Activated CD4-positive, alpha-beta T cell treated with anti-CD3 and anti-CD28 coated beads for 4 hours (primary cell): ENCODE measurements at places on chromosomes 7 and 10.

- DNase-seq = no peak
Measured at GRCh38 chr7:89232-90019, 102.9 kb upstream of the FAM20C start.

- peak; percentile 72 for DNase-seq
Measured at GRCh38 chr10:73771722-73772280, 10.0 kb upstream of the CHCHD1 start.

GRCh38 chr10:21329995-21330627 lies 195.4 kb downstream of the SKIDA1 start:
- DNase-seq = no peak

DNA sequence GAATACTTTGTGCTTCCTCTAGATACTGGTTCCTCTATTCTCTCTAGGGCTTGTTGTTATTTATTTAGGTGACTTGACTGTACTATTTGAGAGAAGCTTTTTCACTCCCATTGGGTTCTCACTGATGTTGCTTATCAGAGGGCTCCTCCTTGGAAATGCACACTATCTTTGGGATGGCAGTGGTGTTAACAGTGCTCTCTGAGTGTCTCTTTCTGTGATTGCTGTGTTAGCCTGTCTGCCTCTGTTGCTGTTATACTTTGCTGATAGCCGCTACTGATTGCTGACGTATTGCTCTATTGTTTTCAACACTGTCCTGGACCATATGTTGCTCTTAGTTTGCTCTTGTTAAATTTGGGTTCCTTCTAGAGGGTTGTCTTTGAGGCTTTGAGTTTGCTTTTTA lies 34.7 kb downstream of the ZNF33A start:
- DNase-seq = no peak

- DNase-seq = no peak
Measured at GRCh38 chr7:23062452-23062851, 43.1 kb upstream of the KLHL7 start.

GRCh38 chr10:8272794-8273425 lies 218.4 kb downstream of the GATA3 start:
- no peak for DNase-seq

DNA sequence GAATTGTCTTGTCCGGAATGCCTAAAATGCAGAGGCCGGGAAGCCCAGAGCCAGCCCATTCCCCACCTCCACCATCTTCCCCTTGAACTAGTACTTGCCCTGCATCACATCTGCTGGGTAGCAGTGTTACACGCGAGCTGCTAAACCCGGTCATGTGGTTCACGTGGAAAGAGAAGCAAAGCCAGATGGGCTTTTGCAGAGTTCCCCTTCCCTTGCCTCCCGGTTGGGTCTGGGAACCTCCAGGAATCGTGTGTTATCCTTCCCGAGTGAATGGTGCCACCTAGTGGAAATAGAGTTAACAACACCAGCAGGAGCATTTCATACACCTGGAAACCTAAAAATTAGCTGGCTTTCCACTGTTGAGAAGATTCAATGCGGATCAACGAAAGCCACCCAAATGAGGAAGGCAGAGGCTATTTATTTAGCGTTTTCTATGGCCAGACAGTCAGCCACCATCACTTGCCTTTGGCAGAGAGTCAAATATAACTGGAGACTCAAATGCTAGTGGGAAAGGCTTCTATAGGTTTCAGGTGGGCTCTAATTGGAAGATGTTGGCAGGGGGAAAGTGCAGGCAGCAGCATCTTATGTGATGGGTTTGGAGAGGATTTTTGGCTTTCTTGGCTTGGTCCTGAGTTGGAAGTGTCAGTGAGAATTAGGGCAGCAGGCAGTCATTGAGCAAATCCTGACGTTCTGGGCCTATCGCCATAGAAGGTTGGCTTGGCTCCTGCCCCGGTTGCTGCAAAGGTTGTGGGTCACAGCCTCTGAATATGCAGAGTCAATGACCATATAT lies 12.9 kb upstream of the DENND2A start:
- peak; percentile 27 for DNase-seq

DNA sequence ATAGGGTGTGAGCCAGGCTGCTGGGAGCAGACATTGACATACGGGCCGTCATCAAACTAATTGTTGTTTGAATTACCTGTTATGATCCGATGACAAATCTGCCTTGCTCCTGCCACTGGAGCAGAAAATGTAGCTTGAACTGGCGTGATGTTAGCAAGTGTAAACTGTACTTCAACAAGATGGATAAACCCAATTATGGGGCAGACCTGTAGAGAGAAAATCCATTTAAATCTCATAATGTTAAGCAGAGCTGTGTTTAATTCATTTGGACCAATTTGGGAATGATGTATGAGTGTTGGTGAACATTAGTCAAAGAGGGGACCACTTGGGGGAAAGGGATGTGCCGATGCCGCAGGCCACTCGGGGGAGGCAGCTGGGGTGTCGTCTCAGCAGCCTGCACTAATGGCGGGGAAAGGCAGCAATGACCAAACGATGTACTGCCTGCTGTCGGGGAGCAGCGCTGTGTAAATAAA lies 27.4 kb downstream of the TCF7L2 start:
- DNase-seq = no peak

- DNase-seq = no peak
Measured at GRCh38 chr7:15915686-15916293, 229.3 kb upstream of the MEOX2 start.

DNA sequence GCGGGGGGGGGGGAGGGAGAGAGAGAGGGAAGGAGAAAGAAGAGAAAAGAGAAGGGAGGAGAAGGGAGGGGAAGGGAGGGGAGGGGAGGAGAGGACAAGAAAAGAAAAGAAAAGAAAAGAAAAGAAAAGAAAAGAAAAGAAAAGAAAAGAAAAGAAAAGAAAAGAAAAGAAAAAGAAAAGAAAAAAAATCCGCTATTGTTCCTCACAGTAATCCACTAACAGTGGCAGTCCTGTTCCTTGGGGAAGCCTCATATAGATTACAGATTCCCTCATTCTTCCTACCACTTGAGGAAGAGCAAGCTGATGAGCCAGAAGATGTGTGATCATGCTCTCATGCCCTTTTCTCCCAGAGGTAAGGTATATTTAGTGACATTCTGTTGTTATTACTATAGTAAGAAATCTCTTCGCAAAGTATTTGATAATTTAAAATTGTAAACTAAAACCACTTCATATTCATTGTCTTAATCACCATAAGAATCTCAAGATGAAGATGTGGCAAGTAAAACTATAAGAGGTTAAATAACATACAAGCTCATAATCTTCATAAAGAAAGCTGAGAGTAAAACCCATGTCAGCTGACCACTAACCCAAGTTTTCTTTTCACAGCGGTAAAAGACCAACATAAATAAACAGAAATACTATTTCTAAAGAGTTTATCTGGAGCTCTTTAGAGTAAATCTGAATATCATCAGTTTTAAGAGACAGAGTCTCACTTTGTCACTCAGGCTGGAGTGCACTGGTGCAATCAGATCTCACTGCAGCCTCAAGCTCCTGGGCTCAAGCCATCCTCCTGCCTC lies 128.1 kb downstream of the JMJD1C start:
- no peak for DNase-seq

DNA sequence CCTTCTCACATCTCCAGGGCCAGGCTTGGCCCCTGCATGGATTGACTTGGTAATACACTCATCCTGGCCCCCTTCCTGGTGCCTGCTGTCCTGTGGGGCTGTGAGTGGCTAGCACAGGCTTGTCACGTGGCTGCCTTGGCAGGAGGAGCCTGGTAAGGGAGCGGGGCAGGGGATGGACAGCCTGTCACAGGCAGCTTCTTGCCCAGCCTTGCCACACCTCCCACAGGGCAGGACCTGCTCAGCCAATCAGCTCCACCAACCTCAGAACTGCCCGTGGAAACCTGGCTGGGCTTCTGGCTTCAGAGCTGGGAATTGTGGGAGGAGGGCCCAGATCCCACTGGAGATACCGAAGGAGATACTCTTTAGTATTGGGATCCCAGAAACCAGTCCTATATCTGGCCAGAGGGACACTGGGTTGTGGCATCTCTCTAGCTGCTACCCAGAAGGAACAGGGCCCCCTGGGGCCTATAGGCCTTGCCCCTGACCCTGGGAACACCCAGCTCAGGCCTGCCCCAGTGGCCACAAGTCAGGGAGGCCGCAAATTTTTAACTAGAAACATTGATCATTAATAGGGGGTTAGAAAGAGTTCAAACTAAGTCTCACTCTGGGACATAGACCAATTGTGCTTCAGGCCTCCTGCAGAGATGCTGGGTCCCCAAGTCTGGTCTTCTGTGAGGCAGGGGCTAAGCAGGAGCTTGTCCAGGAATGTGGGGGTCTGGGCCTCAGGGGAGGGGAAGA lies at the start of gene HOGA1:
Gene HOGA1 (plus strand): TSS at position 330 of the 738 bp plus-strand sequence. CDS start 315 bp downstream, at position 645.
- no peak for DNase-seq

- DNase-seq = no peak
Measured at GRCh38 chr10:3464760-3465405, 292.3 kb upstream of the PITRM1 start.

GRCh38 chr7:91826377-91826776 lies 54.1 kb downstream of the MTERF1 start:
- DNase-seq = no peak

DNA sequence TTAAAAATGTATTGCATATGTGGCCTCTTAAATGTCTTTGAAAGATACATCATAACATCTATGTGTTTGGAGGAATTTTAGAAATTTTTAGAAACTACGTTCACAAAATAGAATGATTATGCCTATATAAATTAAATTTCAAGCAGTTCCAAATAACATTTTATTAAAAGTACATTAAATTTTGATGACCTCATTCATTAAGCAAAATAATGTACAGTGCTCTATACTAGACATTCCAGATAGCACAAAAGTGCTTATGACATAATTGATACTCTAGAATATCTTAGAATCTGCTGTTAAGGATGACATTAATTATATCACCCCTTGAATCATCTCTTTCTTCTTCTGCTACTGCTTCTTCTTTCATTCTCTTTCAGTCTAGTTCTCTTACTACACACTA lies 528.9 kb downstream of the GFRA1 start:
- no peak for DNase-seq

- DNase-seq = no peak
Measured at GRCh38 chr10:69242852-69243212, 22.7 kb downstream of the HKDC1 start.

- DNase-seq = no peak
Measured at GRCh38 chr7:5183899-5184298, 6.1 kb upstream of the WIPI2 start.
